Activated gamma-delta T cell (primary cell): ENCODE measurements at places on chromosomes 1 and 21.

DNA sequence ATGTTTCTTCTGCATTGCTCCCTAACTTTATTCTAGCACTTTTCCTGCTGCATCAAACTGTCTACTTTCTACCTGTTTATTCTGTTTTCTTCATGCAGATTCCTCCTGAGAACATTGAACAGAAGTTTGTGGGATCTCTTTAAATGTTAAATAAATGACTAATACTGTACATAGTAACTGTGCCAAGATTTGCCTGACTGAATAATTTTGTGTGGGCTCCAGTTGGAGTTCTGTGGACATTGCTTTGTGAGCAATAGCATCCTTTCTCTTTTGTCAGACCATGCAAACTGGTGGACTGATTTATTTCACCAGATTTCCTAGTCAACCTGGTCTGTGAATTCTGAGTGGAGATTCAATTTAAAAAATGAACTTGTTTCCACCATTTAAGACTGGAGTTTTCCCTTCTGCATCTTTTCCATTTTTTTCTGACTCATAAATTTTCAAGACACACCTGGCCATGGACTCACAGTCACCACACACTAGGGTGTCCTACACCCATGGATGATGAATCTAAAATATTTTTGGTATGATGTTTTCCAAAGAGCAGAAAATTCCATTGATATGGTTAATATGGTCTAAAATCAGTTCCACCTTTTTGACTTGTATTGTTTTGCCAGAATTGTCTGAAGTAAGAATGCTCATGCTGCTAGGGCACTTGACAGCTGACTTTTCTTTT lies 140.7 kb upstream of the SPAG17 start:
- DNase-seq = no peak

- no peak for DNase-seq
Measured at GRCh38 chr21:31668651-31669491, 9.4 kb downstream of the SOD1 start.

DNA sequence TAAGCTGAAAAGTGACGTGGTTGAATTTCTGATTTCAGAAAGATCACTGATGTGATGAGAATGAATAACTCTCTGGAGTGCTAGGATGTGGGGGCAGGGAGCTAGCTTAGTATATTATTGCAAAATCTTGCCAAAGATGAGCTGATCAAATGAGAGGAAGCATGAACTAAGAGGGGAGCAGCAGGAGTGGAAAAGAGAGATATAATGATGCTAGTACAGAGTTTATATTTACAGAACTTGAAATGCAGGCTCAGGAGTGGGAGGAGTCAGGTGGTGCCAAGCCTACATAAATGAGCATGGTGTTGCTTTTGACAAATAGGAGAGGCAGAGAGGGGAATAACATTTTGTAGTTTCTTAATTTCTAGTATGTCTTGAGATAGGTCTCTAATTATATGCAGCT lies 38.1 kb upstream of the NBL1 start:
- no peak for DNase-seq

DNA sequence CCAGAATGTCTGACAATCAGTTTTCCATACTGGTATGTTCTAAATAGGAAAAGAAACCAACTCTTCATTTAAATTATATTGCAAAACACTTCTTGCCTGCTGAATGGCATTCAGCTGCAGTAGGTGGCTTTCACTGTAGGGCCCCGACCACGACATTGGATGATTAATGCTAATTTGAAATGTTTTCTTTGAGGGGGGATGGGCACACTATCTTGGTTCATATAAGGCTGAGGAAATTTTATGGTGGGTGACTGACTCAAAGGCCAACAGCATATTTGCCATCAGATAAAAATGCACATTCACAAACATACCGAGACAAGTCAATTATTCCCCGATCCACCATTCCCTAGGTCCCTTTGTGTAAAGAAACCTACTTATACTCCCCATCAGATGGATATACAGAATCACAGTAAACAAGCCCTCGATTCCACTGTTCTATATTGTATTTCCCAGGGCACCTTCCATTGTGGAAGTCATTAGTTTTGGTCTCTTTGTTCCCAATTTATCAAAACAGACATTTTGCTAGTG lies 464.2 kb upstream of the DAB1 start:
- DNase-seq = no peak

GRCh38 chr1:57327336-57327735 lies 96.5 kb downstream of the DAB1 start:
- DNase-seq = no peak

DNA sequence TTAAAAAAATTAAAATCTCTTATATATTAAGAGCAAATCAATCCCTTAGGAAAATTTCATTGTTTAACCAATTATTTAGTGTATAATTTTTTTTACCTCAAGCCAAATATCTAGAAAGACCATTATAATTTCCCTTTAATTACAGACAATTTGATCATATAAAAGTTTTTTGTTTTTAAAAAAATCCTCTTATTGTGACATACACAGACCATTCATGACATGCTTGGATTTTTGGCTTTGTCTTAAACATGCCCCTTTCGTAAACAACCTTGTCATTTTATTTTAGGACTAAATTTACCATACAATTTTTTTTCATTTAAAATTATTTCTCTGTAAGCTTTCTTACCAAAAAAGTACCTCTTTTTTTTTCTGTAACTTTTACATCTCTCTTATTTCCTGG lies 14.2 kb upstream of the CYP4B1 start:
- no peak for DNase-seq

DNA sequence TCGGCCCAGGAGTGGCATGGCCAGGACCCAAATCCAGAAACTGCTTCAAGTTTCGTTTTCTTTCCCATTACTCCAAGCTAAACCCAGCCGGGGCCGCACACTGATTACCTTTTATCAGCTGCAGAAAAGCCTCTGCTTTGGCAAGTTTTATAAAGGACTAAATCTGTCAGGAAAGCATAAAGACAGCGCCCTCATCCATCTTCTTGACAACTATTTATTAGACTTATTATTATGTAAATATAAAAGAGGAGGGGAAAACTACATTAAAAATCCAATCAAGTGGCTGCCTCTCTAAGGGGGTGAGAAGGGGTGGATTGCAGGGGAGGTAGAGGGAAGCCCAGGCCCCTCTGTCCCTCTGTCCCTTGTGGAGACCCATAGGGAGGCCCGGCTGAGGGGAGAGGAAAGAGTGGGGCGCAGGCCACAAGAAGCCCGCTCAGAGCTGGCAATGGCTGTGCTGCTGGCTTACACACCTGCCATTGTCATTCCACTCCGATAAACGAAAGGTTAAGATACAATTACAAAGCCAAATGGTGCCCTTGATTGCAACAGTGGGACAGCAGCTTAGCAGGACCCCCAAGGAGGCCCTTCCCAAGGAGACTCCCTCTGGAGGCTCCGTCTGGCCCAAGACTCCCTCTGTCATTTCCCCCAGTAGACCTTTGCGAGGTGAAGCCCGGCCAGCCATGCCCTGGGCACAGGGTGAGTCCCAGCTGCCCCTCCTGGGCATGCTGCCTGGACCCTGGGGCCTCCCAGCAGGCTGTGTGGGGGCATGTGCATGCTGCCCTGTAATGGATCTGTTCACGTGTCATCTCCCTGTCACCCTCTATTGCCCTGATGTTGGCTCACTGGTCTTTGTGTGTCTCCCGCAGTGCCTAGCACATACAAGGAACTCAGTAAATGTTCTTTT lies 45.4 kb downstream of the KCND3 start:
- DNase-seq = no peak

GRCh38 chr21:31659286-31659535 lies 282 bp upstream of the SOD1 start:
- DNase-seq = no peak

DNA sequence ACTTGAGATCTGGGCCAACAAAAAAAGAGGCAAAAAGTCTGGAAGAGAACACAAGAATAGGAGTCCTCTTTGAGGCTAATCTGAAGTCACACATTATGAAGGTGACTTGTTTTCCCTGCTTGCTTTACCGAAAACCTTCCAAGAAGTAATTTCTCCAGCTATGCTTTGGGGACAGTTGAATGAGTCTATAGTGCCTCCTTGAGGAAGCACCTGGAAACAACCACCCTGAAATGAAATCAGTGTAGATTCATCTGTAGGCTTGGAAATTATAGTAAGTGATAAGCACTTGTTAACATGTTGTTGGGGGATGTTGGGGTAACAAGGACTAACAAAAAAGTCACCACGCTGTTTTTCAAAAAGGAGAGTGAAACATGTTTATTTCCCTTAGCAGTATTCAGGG lies 23.4 kb upstream of the RPTN start:
- DNase-seq = no peak
